Brain (organoid and tissue), 16 donors: ENCODE measurements at places on chromosomes 2 and 18.

DNA sequence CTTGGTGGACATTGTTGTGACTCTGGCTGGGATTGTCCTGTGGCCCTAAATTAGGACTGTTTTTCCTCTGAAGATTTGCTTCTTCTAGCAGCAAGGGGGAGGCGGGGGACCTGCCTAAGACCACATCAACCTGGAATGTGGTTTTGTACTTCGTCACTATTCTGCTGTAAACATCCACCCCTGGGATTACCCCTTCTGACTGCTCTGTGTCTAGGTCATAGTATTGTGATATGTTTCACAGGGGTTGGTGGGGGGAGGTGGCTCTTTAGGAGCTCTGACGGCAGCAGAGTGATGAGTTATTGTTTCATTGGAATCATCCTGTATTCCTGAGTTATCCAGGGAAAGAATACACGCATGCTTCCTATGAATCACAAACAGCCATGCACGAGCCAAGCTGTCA, 226.4 kb upstream of the MYT1L start:
- no peak for DNase-seq

- no peak for DNase-seq
Observed at GRCh38 chr2:73821669-73822068, 7.1 kb upstream of the STAMBP start.

DNA sequence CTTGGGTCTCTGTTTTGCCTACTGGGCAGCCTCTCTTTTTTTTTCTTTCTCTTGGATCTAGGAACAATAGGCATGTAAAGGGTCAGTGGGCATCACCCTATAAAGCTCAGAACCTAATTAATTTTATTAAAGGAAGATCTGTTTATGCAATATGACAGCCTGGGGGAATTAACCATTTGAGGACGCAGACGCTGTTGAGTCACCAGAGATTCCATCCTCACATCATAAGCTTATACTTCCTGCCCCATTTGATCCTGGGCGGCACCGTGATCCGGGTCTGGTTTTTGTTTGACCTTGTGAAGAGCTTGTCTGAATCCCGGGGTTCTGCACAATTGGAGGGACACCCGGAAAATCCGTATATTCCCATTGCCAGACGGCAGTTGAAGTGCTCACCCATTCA, 16.8 kb upstream of the BCL11A start:
- DNase-seq = peak; percentile 46

DNA sequence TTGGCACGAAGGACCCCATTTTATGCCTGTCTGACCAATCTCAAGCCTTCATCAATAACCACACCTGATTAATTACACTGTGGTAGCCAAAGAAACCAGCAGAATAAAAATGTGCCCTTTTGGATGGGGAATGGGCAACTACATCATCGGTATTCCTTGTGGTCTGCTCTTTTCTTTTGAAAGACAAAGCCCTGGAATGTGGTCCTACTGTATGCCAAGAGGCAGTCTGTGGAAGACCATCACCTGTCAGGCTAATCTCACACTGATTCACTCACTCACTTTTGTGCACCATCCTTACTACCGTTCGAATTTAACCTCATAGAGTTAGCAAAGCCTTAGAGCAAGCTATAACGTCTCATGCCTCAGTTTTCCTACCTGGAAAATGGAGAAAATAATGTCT, 275.2 kb upstream of the LRRTM1 start:
- no peak for DNase-seq

DNA sequence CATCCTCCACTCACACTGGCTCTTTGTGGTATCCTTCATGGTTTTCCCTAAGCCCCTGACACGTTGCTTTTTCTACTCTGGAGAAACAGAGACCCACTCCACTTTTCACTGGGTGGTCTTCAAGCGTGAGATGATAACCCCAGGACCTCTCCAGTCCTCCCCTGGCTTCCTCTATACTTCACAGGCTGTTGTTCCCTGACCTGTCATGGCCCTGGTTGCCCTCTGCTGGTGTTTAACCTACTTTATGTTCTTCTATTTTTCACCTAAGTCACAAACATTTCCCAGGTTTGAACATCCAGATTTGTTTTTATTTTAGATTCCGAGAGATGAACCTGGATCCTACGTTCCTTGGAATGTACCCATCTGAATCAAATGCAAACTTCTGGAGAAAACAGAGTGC, 84.5 kb downstream of the AOX1 start:
- DNase-seq = no peak

GRCh38 chr18:28125051-28125450, 51.9 kb downstream of the CDH2 start:
- no peak for DNase-seq

GRCh38 chr2:189899101-189899500, 114.9 kb downstream of the PMS1 start:
- DNase-seq = no peak

DNA sequence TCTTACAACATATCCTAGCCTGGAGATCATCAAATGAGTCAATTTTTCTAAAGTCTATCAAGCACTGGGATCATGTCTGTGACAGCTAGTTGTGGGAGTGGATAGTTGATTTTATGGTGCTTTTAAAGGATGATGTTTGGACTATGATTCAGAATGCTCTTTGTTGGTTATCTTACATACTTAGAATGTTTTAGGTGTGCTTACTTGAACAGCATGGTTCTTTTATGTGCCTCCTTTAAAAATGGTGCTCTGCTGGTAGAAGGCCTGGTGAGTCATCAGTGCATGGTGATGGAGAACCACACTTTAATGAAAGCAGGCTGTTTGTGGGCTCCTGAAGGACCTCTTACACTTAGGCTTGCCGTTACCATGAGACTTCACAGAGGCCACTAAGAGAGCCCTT, 682.7 kb upstream of the FANCL start:
- DNase-seq = no peak

GRCh38 chr2:239946562-239946863, 78.6 kb downstream of the NDUFA10 start:
- DNase-seq = no peak

DNA sequence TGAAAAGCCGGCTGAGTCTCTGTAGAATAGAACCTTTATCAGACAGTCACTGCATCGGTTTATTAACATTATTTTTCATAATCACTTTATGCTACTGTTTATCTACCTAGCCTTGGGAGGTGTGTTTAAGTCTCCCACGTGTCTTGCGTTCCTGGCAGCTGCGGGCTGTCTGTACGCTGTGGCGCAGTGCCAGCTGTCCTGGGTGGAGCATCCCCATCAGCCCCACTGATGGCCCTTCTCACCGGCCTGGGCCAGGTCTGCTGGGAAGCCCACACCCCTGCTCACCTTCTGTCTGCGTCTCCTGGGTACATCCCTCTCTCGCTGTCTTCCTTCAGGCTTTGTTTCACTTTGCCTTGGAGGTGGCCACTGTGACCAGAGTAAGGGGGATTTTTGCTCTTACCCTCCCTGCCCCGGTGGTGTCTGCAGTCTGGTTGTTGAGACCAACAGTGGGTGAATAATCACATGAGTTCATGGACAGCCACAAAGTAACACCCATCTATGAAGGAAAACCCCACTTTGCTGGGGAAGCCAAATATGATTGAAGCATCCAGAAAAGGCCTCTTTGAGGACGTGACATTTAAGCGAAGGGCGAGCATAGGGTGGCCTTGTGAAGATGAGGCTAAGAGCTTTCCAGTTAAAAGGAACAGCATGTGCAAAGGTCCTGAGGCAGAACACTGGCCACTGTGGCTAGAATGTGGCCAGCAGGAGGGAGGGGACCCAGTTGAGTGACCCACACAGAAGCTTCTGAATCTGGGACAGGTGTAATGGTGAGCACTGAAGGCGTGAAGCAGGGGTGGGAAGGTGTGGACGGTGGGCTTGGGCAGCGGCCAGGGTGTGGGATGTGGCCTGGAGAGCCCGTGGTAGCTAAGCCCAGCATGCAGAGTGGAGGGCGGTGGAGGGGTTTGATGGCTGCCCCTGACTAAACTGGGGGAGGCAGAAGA, 41.7 kb downstream of the RAMP1 start:
- DNase-seq = no peak

GRCh38 chr2:119247844-119248271, 24.2 kb downstream of the STEAP3 start:
- no peak for DNase-seq

GRCh38 chr2:239609607-239610310, 208.9 kb upstream of the HDAC4 start:
- no peak for DNase-seq

DNA sequence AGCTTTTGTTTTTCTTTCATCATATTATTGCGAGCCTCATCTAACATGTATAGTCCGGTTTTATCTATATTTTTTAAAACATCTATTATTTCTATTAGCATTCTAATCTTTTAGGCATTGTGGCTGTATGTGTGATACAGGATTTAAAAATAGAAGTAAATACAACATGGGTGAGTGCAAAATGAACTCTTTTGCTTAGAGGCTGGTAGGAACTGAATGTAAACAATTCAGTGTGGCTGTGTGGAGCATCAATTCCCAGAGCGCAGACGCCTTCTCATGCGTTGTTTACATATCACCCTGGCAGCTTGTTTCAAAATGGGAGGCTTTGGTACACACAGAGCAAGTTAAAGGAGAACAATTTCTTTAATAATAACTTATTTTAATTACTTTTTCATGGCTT, 836 bp downstream of the DTNA start:
- peak; percentile 64 for DNase-seq

GRCh38 chr2:137021763-137022162, 256.4 kb downstream of the THSD7B start:
- no peak for DNase-seq

- DNase-seq = no peak
Observed at GRCh38 chr2:56531668-56532420, 348.1 kb downstream of the CCDC85A start.

DNA sequence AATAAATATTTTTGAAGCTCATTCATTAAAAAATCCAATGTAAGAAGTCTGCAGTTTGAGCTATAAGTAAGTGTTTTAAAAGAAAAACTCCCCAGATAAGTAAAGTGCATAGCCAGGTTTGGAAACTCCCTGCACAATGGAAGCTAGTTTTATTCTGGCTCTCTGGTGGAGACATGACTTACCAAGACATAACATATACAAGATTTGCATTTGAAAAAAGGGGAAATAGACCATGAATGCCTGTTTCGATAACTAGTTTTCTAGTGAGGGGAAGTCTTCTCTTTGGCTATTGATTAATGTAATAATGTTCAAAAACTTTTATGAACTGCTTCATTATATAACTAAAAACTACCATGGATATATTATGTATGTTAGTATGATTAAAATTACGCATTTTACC, 435.2 kb downstream of the ARHGAP15 start:
- DNase-seq = no peak

- DNase-seq = no peak
Observed at GRCh38 chr2:127594116-127594591, 51.8 kb upstream of the GPR17 start.

GRCh38 chr18:39380866-39381265, 1815.3 kb upstream of the CELF4 start:
- peak; percentile 86 for DNase-seq

DNA sequence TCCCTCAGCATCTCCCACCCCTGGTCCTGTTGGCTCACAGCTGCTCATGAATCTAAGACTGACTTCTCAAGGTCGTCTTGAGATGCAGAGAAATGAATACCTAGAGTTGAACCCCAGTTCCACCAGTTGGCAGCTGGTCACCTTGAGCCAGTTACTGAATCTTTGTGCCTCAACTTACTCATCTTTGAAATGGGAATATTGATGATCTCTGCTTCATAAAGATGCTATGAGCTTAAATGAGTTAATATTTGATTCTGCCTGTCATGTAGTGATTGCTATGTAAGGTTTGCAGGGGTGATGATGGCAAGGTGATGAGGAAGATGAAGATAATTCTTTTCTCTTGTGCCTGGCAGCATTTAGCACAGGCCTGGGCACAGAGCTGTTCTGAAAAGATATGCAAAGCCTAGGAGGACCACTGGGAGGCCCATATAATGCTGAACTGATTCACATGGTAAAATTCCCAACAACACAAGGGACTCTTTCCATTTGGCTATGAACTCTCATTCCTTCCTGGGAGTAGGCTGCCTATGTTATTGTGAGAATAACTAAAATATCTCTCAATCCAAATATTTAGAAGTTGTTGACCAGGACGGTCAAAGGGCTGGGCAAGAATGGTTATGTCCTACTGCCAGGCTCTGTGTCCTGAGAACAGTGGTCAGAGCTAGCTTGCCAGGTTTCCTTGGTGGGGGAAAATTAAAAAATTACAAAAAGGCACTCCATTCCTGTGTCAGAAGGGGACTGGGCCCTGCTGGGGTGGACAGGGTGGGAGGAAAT, 70.9 kb downstream of the APOB start:
- no peak for DNase-seq

GRCh38 chr2:218301176-218301819, 9.0 kb upstream of the TMBIM1 start:
- peak; percentile 88 for DNase-seq

DNA sequence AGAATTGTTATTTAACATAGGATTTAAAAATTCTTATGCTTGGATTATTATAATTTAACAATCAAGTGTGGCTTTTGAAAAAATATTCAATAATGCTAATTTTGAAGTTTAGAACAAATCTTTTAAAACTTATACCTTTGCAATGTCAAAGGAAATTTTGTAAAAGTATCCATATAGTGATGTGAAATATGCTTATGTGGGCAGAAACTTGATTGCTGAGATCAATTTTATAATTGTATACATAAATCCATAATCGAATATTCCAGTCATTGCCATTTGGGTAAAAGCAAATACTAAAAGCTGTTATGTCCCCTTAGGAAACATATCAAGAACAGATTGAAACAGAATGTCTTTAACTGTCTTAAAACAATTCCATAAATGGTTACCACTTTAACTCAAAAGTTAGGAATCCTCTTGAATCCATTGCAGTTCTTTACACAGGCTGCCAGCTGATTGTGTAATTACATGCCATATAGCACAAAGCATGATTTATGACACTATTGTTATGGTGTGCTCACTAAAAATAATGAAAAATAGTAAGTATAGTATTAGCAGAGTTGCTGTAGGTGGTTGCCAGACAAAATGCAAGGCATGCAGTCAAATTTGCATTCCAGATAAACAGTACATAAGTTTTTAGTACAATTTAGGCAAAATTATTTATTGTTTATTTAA, 24.2 kb downstream of the PLCL1 start:
- no peak for DNase-seq

GRCh38 chr18:58452454-58453166, 176.3 kb downstream of the ALPK2 start:
- peak; percentile 58 for DNase-seq

DNA sequence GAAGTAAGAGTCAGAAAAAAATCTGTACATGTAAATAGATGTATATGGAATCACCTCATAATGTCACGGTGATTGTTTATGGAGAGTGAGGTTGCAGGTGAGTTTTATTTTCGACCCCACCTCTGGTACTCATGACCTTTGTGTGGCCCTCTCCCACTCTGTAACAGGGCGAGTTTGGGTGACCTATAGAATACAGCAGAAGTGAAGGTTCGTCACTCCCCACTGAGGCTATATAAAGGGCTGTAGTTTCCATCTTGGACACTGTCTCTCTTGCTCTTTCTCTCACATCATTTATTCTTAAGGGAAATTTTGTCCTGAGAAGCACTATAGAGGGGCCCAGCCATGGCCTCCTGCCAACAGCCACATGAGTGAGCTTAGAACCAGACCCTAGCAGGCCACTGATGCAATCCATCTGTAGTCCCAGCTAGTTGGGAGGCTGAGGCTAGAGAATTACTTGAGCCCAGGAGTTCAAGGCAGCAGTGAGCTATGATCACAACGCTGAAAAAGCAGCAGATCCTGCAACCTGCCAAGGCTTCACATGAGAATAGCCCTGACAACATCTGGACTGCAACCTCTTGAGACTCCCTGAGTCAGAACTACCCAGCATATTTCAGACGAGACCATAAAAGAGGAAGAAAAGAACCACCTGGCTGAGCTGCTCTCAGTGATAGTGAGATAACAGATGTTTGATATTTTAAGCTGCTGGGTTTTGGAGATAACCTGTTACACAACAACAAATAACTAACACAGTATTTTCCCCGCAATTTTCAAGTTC, 74.3 kb upstream of the SLC1A4 start:
- no peak for DNase-seq
